Psoas muscle (tissue), 8 donors: ENCODE measurements at places on chromosomes 11 and 22. TPM values are rescaled to one million over a fixed set of nuclear protein-coding genes. Genes with fewer than 3 reads are reported as not detected.

Gene SLC17A6
- polyA plus RNA-seq = not detected

Gene PRR5
- 0.48 TPM for polyA plus RNA-seq

Gene DENND6B
- polyA plus RNA-seq = 0.93 TPM

Gene RPS19BP1
- 143 TPM for polyA plus RNA-seq

Gene GRM5
- under 0.01 TPM for polyA plus RNA-seq

Gene KCNQ1OT1
- 0.16 TPM for polyA plus RNA-seq

Gene RAB38
- 0.21 TPM for polyA plus RNA-seq

Gene SSRP1
- 101 TPM for polyA plus RNA-seq

Gene OR6X1
- not detected for polyA plus RNA-seq

Gene PANX3
- polyA plus RNA-seq = not detected

Gene CLDN5
- 138 TPM for polyA plus RNA-seq

Gene C11orf91
- not detected for polyA plus RNA-seq

Gene MIAT
- polyA plus RNA-seq = 0.13 TPM

Gene HOATZ
- not detected for polyA plus RNA-seq

Gene OR2AG1
- not detected for polyA plus RNA-seq

Gene SYCE3
- not detected for polyA plus RNA-seq

Gene MMP10
- 0.14 TPM for polyA plus RNA-seq

Gene CLP1
- 9.6 TPM for polyA plus RNA-seq

Gene MGAT3
- polyA plus RNA-seq = 0.65 TPM

Gene CDC42BPG
- 0.04 TPM for polyA plus RNA-seq

Gene PRAME
- not detected for polyA plus RNA-seq

Gene IGSF22
- 0.03 TPM for polyA plus RNA-seq

Gene MRPL49
- polyA plus RNA-seq = 45.8 TPM

Gene LINC01488
- polyA plus RNA-seq = 0.03 TPM
